ENCODE measurements at places on chromosomes 16 and 17.

DNA sequence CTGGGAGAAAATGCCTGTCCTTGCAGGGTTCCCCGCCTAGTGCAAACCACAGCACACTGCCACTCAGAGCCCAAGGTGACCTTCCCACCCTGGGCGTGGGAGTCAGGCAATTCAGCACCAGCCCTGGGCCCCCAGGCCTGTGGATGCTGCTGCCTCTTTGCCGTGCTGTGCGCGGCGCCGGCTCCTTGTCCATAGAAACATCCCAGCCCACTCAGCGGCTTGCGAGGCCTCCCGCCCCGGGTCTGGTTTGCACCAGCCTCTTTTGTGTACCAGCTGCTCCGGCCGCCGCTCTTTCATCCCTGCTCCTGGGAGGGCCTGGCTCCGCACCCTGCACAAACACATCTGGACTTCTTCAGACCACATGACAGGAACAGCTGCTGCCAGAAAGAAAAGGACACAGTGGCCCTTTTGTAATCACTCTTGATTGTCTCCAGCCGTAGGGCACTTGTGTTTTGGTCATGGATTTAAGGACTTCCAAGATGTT lies 75.4 kb upstream of the SDK2 start:
- DNase-seq, result no peak

DNA sequence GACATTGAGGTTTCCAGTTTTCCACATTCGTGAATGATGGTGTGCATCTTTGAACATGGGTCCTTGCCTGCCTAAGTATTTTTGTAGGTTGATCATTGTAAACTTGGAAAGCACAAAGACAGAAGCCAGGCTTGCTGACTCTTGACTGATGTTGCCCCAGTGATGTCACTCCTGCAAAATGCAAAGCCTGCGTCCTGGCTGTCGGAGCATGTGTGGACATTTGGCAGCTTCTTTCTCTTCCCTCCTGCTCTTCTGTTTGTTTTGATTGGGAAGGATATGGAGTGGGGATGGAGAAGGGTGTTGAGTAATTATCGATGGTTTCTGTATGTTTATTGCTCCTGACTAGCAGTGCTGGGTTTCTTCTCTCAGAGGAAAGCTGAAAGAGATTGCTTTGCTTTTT lies 3.2 kb downstream of the NDE1 start:
- no peak for DNase-seq

DNA sequence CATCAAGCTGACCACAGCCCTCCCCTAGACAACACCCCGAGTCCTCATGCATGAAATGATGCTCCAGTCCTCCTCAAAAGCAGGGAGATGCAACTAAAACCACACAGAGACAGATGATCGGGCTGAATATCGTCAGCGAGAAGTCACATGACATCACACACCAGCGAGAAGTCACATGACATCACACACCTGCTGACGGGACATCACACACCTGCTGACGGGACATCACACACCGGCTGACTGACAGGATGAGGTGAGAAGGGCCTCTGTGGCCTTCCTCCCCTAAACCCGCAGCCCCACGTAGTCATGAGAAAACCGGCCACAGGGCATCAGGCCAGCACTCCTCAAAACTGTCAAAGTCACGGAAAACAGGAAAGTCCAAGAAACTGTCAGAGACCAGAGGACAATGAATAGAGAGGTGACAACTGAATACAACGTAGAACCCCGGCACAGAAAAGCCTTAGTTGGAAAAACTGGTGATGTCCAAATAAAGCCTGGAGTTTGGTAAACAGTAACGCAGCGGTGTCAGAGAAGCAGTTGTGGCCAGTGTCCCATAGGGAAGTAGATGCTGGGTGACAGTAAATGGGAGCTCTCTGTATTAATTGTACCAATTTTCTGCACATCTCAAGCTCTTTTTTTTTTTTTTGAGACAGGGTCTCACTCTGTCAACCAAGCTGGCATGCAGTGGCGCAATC lies 14.3 kb downstream of the LITAF start:
- DNase-seq, result no peak

DNA sequence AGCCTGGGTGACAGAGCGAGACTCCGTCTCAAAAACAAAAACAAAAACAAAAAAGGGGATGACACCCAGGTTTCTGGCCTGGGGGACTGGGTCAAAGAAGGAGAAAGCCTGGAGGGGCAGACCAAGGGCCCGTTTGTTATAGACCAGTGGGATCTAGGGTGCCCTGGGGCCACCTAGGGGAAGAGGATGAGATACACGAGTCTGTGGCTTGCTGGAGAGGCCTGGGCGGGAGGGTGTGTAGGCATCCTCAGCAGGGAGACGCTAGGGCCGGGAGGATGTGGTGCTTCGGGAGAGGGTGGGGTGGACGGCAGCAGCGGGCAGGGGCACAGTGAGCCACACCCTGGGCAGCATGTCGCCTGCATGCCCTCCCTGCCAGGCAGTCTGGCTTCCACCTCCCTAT lies 17.1 kb upstream of the CRK start:
- DNase-seq, result no peak

GRCh38 chr17:69637446-69638156 lies 223.1 kb downstream of the MAP2K6 start:
- no peak for DNase-seq

Data from activated T-cell treated with anti-CD3 and anti-CD28 coated beads for 48 hours (primary cell).